ENCODE measurements at places on chromosomes 4 and X.

DNA sequence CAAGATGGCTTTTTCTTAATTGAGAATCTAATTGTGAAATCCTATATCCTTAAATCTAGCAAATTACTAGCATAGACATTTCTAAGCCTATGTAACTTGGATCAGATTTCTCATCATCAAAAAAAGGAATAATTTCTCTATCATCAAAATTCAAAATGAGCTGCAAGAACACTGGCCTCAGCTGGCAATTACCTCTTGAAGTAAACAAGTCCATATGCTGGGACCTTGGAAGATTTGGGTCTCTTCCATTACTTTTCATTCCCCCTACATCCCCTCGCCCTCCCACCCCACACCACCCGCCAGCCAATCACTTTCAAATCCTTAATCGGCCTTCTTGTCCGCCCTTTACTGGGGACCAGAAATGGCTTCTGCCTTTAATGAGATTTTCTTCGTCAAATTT lies 23.3 kb upstream of the MBTPS2 start:
- no peak for DNase-seq

- no peak for DNase-seq
Measured at GRCh38 chrX:79336869-79337815, 30.0 kb downstream of the ITM2A start.

GRCh38 chr4:78265006-78265405 lies 207.9 kb downstream of the FRAS1 start:
- no peak for DNase-seq

DNA sequence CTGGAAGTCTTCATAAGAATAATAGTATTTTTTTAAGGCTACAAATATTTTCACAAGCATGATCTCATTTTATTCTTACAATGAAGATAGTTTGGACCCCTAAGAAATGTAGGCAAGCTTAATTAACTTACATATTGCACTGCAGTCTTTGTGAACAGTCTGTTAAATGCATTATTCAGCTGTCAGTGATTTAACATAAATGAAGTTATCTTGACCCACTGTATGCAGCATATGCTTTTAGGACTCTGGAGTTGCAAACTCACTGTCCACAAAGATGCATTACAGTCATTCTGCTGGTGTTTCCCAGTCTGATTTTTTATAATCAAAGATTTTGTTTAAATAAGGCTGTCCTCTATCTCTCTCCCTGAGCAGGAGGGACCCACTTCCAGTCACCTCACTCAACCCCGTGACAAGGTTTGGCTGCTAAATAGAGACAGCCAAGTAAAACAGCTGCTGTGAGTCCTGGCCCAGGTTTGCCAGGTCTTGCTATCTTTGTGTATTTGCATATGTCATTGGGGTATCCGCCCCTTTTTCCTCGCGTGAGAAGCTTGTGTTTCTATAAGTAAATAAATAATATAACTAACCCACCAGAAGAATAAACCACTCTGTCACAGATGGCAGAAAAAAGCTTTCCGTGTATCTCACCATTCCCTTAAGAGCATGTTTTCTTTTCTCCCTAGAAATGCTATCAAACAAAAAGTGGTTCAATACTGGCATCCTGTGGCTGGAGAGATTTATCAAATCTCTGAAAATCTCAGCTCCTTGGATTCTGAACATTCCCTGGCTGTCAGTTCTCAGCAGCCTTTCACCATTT lies 67.0 kb downstream of the SLC7A11 start:
- DNase-seq: no peak

DNA sequence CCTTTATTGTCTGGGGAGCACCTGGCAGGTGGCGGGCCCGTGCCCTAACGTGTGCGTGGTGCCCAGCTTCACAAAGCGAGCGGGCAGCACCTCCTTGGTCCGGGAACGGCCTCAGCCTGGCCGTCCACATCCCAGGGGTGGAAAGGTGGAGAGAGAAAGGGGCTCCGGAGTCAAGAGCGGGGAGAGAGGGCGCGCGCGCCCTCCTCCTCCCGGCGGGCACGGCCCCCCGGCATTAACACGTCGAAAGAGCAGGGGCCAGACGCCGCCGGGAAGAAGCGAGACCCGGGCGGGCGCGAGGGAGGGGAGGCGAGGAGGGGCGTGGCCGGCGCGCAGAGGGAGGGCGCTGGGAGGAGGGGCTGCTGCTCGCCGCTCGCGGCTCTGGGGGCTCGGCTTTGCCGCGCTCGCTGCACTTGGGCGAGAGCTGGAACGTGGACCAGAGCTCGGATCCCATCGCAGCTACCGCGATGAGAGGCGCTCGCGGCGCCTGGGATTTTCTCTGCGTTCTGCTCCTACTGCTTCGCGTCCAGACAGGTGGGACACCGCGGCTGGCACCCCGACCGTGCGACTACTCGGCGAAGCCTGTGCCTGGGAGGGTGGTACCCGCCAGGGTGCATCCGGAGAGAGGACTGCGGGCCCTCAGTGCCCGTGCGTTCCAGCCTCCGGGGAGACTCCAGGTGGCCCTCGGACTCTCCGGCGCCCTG lies at the start of gene KIT:
Gene KIT, plus strand, starts transcription at position 407 of the 701 bp plus-strand sequence. Its CDS starts 58 bp downstream, at position 465.
- DNase-seq: no peak

- no peak for DNase-seq
Measured at GRCh38 chr4:56745042-56745441, 63.9 kb upstream of the HOPX start.

- no peak for DNase-seq
Measured at GRCh38 chr4:183244506-183244905, 75.6 kb downstream of the CLDN22 start.

DNA sequence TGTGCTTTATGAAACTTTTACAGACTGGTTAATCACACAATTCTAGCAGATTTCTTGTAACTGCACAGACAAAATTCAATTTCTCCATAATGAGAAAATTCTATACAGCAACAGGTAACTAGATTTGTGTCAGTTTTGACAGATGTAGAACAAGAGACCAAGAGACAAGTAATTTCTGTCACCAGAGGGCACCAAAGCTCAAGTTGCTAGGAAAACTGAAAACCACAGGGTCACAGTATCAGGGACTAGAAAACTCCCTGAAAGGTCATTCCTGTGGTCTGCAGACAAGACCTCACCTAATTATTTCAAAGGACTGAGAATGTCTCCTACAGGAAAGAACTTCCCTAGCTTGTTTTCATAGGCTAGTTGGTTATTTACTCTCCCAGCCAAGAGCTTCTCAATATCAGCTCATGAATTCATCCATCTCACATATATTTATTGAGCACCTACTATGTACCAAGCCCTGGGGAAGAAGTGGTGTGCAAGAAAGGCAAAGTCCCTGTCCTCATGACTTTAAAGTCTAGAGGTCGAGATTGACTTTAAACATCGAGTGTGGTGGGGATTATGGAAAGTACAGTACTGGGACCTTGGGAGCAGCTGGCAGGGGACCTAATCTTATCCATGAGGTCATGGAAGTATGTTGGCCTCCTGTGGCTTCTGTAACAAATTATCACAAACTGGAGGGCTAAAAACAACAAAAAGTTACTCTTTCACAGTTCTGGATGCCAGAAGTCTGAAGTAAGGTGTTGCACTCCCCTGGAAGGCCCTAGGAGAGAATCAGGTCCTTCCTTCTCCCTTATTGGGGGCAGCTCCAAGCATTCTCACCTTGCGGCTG lies 47.8 kb upstream of the SETD7 start:
- no peak for DNase-seq

- DNase-seq: no peak
Measured at GRCh38 chr4:149166876-149167275, 648.8 kb downstream of the IQCM start.

GRCh38 chr4:81307991-81308390 lies 93.0 kb upstream of the PRKG2 start:
- DNase-seq: no peak

- no peak for DNase-seq
Measured at GRCh38 chr4:101418466-101418865, 71.1 kb upstream of the PPP3CA start.

DNA sequence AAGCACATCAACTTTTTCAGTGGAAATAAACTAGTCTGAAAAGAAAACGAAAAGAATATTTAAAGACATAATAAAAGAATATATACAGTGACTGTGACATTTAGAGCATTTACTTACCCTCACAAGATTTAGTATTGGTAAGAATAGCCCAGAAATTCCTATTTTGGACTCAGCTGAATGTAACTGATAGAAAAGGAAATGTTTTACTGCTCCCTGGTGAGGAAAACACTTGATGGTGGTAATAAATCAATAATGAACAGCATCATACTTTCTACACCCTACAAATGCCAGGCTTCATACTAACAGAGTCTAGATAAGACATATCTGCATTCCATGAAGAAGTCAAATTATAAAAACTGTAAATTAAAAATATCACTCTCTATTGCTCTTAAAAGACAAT lies 753.5 kb upstream of the PCDH10 start:
- no peak for DNase-seq

- DNase-seq: no peak
Measured at GRCh38 chrX:44290718-44291117, 52.8 kb downstream of the EFHC2 start.
